Activated naive CD8-positive, alpha-beta T cell treated with anti-CD3 and anti-CD28 coated beads, Interleukin-2, amount 10 ng/mL, durations not matched to agents 7 days and 5 days (primary cell): ENCODE measurements at places on chromosomes 6 and 20. TPM values are rescaled to one million over a fixed set of nuclear protein-coding genes. Genes with fewer than 3 reads are reported as not detected.

The SLC35D3 gene
- total RNA-seq, result not detected

The BHLHE23 gene
- not detected for total RNA-seq

The RUNX2 gene
- 6.3 TPM for total RNA-seq

The PPIL6 gene
- 0.53 TPM for total RNA-seq

The FAM209B gene
- 1.8 TPM for total RNA-seq

The SPATS1 gene
- not detected for total RNA-seq

The CTSA gene
- 76.9 TPM for total RNA-seq

The E2F1 gene
- total RNA-seq, result 62.5 TPM

The CPNE5 gene
- total RNA-seq, result 0.99 TPM

The OR12D3 gene
- total RNA-seq, result not detected

The CCR6 gene
- total RNA-seq, result 3.6 TPM

The LAMA5 gene
- total RNA-seq, result 0.80 TPM

The EPHA7 gene
- total RNA-seq, result not detected

The BNIP5 gene
- not detected for total RNA-seq

The PLCB1 gene
- total RNA-seq, result 6.2 TPM

The SOD2 gene
- 72.1 TPM for total RNA-seq

The ULBP3 gene
- 0.94 TPM for total RNA-seq

The DDO gene
- not detected for total RNA-seq

The SLC22A16 gene
- not detected for total RNA-seq

The TCF15 gene
- total RNA-seq, result not detected

The BPIFB1 gene
- total RNA-seq, result not detected

The CD109 gene
- total RNA-seq, result 1.8 TPM

The ZNF311 gene
- total RNA-seq, result 0.45 TPM

The GRM1 gene
- not detected for total RNA-seq

The PGBD1 gene
- total RNA-seq, result 3.4 TPM

The GLP1R gene
- not detected for total RNA-seq

The HFE gene
- 7.2 TPM for total RNA-seq

The THEMIS gene
- total RNA-seq, result 152 TPM

The ETV7 gene
- 8.7 TPM for total RNA-seq

The OR2H1 gene
- not detected for total RNA-seq

The MAPK13 gene
- 40.5 TPM for total RNA-seq

The MARCKS gene
- 2.2 TPM for total RNA-seq

The SLC22A7 gene
- not detected for total RNA-seq

The CCDC170 gene
- not detected for total RNA-seq

The SAMD5 gene
- not detected for total RNA-seq

The PRR18 gene
- total RNA-seq, result not detected

The FOXQ1 gene
- total RNA-seq, result not detected

The TAAR8 gene
- not detected for total RNA-seq

The STMND1 gene
- total RNA-seq, result not detected

The PHF3 gene
- total RNA-seq, result 69.5 TPM

The C20orf96 gene
- total RNA-seq, result 9.6 TPM

The CYP39A1 gene
- total RNA-seq, result not detected

The CARMIL1 gene
- total RNA-seq, result 6.0 TPM

The PTCRA gene
- not detected for total RNA-seq
